ENCODE measurements at places on chromosomes 13 and 19.

- no peak for DNase-seq
Measured at GRCh38 chr19:17001603-17002183, 24.9 kb downstream of the CPAMD8 start.

DNA sequence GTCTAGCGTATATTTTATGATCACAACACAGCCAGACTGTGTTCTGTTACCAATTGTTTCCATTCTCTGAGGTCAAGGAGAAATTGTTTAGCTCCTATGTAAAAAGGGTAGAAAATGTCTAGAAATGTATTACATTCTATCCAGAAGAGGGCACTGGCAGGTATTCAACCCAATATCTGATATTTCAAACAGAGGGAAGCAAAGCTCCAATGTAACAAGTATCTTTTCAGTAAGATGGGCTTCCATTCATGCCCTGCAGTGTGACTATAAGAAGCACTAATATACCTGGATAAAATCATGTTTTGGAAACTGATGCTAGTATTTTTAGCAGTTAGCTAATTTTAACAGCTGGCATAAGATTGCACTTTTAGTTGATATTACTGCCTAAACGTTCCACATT is 312.7 kb downstream of the FGF14 start:
- DNase-seq, result no peak

DNA sequence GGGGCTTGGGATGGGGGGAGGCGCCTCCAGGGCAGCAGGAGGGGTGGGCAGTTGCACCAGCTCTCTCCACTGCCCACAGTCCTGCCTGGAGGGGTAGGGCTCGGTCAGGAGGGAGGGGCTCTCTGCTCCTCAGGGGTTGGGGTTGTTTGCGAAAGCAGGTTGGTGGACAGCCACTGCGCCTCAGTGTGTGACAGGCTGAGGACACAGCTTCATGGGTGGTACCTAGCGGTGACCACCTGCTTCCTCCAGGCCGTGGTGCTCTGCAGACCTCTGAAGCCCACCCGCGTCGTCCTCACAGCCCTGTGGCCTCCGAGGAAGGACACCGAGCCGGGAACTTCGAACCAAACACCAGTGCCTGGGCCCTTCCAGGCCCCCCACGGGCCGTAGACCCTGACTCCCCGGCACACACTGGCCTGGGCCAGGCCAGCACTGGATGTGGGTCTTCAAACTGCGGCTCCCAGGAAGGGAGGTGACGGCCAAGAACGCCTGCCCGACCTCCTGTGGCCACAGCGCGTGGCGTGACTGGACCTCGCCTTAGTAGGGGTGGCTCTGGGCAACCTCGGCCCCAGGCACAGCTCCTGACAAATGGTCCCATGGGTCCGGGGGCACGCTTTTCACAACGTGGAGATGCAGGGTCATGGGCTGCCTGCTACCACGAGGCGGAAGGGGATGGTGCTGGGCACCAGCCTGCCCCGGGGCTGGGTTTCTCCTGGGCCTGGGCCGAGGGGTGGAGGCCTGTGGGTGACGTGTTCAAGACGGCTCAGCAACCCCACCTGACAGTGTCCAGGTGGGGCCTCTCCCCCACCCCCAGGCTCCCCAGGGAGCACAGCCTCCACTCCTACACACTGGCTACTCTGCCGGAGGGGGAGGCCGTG is 173.2 kb downstream of the KDM4B start:
- DNase-seq, result no peak

- DNase-seq, result no peak
Measured at GRCh38 chr13:70080012-70080411, 27.6 kb upstream of the ATXN8OS start.

DNA sequence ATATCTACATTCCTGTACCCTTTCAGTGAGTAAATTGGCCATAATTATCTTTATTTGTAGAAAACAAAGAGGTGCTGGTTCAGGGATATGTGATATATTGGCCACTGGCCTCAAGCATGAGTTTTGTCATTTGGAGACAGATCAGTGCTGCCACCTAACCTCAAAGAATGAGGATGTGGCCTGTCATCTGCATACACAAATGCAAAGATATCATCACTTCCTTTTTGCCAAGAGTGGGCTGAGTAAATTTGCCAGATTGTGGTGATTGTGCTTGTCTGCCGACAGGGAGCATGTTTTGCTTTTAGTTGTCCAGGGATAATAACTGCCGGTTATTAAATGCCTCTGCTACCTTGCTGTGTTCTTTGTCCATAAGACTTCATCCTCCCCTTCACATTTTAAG is 44.2 kb downstream of the WASF3 start:
- no peak for DNase-seq

- no peak for DNase-seq
Measured at GRCh38 chr13:110562696-110563462, 1.4 kb upstream of the RAB20 start.

DNA sequence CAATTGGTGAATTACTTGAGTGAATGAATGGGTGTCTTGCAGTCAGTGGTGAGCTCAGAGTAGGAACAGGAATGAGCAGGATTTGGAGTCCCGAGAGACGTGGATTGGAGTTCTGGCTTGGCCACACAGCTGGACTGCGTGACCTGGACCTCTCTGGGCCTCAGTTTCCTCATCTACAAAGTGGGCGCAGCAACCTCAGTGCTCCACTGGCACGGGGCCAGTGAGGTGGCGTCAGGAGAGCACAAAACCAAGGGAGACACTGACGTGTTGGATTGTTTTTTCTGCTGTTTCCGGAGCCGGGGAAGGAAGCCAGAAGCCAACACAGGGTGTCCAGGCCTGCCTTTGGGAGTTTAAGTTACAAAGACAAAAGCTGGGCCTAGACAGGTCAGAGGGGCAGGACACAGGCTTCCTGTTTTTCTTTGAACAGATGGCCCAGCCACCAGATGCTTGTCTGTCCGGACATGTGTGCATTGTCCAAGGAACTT is 6.5 kb upstream of the DOCK6 start:
- no peak for DNase-seq

Data from hematopoietic multipotent progenitor cell treated with erythropoietin and hydrocortisone succinate and interleukin-3 and kit ligand, for 17 days (in vitro differentiated cells).